ENCODE measurements at places on chromosomes 5 and 9.

DNA sequence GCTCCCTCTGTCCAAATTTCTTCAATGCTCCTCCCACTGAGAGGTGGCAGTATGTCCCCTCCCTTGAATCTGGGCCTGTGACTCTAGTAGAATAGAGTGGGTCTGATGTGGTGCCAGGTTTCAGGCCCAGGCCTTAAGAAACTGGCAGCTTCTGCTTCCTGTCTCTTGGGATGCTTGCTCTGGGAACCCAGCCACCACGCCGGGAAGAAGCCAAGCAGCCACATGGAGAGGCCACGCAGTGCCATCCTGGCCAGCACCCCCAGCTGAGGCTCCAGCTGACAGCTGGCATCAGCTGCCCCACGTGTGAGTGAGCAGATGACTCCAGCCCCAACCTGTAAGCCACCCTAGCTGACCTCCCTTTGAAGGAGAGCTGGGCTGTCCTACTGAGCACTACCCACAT, 7.3 kb upstream of the TSPAN17 start:
- DNase-seq: peak; percentile 82

- DNase-seq: no peak
Measured at GRCh38 chr9:129223551-129224208, 45.6 kb upstream of the IER5L start.

DNA sequence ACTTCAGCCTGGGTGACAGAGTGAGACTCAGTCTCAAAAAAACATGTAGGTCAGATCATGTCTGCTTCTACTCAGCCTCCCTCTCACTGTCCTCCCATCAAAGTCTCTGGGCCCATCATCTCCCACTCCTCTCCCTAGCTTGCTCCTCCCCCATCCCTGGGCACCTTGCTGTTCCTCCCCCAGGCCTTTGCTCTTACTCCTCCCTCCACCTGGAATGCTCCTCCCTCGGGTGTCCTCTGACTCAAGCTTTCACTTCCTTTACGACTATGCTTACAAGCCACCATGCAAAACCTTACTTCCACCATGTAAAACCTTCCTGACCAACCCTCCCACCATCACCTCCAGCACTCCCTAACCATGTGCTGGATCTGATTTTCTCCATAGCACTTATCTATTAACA, 51.5 kb downstream of the MTMR12 start:
- no peak for DNase-seq

- no peak for DNase-seq
Measured at GRCh38 chr9:14775917-14776316, 53.4 kb upstream of the CER1 start.

GRCh38 chr5:17238521-17239041, 21.1 kb downstream of the BASP1 start:
- no peak for DNase-seq

GRCh38 chr5:35850967-35851680, 5.6 kb upstream of the IL7R start:
- DNase-seq: no peak

DNA sequence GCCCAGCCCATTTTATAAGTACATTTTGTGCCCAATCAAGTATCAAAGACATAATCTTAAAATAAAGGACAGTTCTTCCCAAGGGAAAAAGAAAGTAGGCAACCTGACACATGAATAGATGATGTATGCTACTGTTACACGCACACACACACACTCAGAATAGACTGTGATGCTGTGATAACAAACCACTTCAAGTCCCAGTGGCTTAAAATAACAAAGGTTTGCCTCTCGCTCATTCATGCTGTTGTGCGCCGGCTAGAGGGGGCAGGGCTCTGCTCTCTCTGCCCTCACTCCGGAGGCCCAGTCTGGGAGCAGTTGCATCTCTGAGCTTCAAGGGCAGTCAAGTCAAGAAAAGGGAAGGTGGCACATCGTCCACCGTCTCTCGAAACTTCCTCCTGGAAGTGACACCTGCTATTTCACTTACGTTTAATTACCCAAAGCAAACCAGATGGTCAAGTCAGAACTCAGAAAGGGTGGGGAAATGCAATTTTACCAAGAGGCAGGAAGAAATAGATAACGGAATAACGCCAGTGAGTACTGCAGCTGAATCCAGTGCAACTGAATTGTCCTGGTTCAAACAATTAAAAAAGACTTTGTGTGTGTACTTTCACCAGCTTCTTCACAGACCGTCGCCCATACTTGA, 43.3 kb downstream of the ANKRD33B start:
- no peak for DNase-seq

DNA sequence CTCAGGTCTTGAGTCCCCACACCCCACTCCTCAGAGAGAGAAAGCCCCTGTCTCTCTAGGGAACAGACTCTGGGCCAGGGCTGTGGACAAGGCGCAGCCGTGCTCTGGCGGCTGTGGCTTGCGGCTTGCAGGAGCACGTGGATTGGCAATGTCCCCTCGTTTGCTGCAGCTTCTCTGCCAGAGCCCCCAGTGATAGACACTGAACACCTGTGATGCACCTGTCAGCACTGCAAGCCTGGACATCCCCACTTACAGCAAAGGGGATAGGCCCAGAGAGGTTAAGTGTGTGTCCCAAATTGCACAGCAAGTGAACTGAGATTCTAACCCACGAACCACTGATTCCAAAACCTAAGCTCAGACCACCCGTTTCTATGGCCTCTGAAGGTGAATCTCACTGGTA, 7.0 kb downstream of the GFI1B start:
- DNase-seq: no peak

DNA sequence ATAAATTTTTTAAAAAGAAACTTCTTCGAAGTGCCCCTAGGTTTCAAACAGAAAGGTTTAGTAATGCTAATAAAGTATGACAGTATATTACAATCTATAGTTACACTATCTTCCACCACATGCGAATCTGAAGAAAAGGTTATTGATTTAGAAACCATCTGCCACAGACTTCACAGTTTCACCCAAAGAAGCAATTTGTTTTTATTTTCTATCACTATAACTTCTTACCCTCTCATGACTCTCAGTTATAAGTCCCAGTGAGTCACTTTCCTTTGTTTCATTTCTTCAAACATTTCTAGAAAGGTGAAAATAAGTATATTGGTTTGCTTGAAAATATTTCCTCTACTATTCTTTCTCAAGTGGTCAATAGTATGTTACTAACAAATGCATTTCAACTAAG, 93.6 kb downstream of the MCTP1 start:
- DNase-seq: no peak

DNA sequence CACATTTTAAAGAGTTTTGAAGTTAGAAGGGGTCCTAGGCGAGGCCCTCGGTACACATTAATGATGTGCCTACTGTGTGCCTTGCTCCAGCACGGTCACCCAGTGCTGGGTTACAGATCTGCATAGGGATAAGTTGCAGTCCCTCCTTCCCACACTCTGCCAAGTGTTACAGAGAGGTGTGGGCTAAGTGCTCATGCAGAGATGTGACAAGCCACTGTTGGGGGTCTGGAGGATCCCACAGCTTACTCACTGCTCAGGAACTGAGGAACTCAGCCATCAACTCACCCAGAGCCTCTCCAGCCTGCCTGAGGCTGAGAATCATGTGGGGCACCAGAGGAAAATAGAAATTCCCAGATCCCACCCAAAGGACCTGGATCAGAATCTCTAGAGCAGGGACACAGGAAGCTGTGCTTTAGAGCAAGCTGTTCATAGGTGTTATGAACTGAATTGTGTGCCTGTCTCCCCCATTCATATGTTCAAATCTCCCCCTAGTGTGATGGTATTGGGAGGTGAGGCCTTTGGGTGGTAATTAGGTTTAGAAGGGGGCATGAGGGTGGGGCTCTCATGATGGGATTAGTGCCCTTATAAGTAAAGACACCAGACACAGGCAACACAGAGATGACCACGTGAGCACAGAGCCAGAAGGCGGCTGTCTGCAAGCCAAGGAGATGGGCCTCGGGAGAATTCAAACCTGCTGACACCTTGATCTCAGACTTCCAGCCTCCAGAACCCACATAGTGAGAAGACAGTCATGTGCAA, 164.1 kb downstream of the HSD17B3 start:
- DNase-seq: no peak

DNA sequence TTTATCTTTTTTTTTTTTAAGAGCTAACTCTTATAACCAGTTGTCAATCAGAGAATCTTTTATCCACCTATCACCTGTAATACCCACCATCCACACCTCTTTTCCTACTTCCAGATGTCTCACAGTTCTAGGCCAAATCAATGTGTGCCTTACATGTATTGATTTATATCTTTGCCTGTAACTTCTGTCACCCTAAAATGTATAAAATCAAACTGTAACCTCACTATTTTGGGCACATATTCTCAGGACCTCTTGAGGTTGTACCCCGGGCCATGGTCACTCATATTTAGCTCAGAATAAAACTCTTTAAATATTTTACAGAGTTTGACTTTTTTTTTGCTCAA, 404.7 kb upstream of the RORB start:
- DNase-seq: no peak

- no peak for DNase-seq
Measured at GRCh38 chr5:142114687-142115086, 6.1 kb downstream of the NDFIP1 start.

DNA sequence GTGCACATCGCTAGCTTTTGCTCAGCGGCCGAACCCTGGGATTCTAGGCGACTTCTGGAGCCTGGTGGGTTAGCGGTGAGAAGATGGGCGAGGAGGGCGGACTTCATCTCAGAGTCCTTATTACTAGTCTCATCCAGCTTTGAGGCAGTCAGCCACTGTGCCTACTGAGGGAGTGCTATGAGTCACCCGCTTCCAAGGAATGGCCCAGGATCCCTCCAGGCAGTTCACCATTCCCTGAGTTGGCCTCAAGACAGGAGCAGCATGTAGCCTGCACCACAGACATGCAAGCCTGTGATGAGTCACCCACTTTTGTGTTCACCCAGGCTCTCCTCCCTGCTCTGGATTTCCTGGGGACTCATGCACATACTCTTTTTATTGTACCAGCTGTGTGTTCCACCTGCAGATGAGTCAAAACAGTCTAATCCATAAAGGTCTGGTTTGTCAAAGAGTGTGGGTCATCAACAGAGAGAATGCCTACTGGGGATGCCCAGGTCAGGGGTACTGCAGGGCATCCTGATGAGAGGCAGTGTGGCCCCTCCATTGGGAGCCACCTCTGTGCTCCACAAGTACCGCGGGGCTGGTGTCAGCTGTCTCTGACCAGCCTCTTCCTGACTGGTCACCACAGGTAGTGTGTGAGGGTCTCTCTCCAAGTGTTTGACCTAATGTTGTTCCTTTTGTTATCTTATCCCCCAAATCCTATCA, 20.2 kb downstream of the SLC22A5 start:
- DNase-seq: no peak

- DNase-seq: no peak
Measured at GRCh38 chr5:122653087-122654017, 121.5 kb upstream of the SNX2 start.

DNA sequence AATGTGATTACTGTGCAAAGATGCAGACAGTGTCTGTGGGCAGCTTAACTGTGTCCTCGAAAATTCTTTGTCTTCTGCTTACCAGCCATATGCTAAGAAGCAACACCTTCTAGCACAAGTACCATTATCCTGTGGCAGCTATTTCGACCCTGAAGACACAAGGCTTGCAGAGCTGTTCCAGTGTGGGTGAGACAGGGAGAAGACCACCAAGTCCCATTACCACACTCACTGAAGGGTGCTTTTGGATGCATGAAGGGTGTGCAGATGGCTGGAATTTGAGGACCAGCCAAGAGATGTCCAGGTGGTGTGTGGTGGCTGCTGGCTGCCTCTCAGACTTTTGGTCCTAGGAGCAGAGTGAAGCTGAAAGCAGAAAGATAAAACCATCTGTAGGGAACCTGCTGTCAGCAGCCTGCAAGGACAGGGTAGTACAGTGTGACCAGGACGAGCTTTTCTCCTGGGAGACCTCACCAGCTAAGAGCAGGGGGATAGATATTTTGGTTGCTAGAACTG, 161.8 kb downstream of the ICE1 start:
- DNase-seq: no peak

- DNase-seq: peak; percentile 74
Measured at GRCh38 chr5:150272531-150272930, 17.0 kb downstream of the CAMK2A start.

- no peak for DNase-seq
Measured at GRCh38 chr5:61746831-61747575, 414.9 kb downstream of the ZSWIM6 start.

- DNase-seq: no peak
Measured at GRCh38 chr9:2086971-2087370, 71.8 kb downstream of the SMARCA2 start.

GRCh38 chr9:33257276-33257675, 7.2 kb downstream of the BAG1 start:
- DNase-seq: no peak

DNA sequence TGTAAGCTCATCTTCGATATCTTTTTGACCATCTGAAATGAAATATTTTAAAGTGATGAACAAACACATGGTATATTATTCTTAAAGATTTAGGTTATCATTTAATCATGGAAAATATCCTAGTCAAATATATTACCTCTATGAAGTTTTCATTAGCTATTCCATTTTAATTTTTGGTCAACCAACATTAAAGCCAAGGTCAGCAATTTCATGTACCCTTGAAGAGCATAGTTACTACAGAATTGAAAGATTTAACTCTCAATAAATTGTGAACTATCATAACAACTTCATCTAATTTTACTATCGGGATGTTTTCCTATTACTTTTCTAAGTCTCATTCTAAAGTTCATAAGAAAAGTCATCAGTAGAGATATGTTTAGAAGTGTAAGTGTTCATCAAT, 492.6 kb downstream of the CTNND2 start:
- DNase-seq: no peak

DNA sequence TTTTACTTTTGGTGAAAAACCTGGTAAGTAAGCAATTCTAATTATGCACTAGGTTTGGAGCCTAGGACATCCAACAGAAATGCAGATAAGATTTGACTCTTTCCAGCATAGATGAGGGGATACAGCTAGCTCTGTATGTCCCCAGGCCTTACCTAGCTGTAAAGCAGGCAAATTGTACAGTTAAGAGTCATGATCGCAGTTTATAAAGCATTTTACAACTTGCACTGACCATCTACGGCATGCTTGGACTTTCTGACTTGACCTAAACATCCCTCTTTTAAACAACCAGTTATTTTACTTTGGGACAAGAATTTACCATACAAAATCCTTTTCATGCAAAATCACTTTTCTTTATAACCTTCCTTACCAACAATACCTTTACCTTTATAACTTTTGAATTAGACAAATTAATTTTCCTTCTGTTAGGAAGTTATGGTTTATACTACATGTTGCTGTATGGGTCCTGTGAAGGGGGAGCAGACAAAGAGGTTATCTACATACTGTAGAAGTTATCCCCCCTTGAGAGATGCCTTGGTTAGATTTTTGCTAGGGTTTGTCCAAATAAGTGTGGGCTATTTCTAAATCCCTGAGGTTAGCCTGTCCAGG, 36.8 kb downstream of the FGD3 start:
- no peak for DNase-seq

DNA sequence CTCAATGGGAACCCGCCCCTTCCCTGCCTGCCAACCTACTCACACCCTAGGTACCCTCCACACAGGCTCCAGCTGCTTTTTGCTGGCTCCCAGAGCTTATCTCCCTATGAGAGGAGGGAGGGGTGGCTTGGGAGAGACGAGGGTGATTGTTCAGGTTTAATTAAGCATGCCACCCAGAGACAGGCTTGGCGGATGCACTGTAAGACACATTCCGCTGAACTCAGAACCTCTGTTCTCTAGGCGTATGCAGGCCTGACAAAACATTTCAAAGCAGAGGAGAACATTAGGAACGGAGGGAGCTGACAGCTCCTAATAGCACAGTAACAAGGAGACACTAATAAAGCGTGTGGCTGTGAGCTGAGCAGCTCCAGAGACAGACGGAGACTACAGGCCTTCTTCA, 80.1 kb downstream of the TRIM32 start:
- peak; percentile 84 for DNase-seq

Data from NCI-H1694 (cell line).